ENCODE measurements at places on chromosomes 7 and 10.

- H3K4me3 ChIP-seq, result no peak overlapping the region
- no peak overlapping the region for H3K27ac ChIP-seq
- peaks cover 2% of the 10 kb centered on the region for H3K27me3 ChIP-seq
Measured at GRCh38 chr7:104482362-104483037, 154.1 kb downstream of the LHFPL3 start.

GRCh38 chr7:153476166-153476565 is 576.0 kb upstream of the DPP6 start:
- peaks cover 2% of the 10 kb centered on the region for H3K27me3 ChIP-seq
- no peaks in the 10 kb centered on the region for H3K4me1 ChIP-seq
- no peak overlapping the region for H3K4me3 ChIP-seq
- DNase-seq, result no peak
- no peak overlapping the region for H3K27ac ChIP-seq

- H3K36me3 ChIP-seq, result no peaks in the 10 kb centered on the region
- H3K27ac ChIP-seq, result peak overlapping the region; percentile 85
- DNase-seq, result no peak
- H3K4me3 ChIP-seq, result peak overlapping the region; percentile 64
- peaks cover 46% of the 10 kb centered on the region for H3K4me1 ChIP-seq
Measured at GRCh38 chr7:139767561-139767982, 10.2 kb downstream of the HIPK2 start.

- no peak overlapping the region for H3K27ac ChIP-seq
- H3K4me1 ChIP-seq, result no peaks in the 10 kb centered on the region
- no peaks in the 10 kb centered on the region for H3K36me3 ChIP-seq
- DNase-seq, result no peak
- no peak overlapping the region for H3K4me3 ChIP-seq
Measured at GRCh38 chr10:1625079-1625478, 112.2 kb downstream of the ADARB2 start.

DNA sequence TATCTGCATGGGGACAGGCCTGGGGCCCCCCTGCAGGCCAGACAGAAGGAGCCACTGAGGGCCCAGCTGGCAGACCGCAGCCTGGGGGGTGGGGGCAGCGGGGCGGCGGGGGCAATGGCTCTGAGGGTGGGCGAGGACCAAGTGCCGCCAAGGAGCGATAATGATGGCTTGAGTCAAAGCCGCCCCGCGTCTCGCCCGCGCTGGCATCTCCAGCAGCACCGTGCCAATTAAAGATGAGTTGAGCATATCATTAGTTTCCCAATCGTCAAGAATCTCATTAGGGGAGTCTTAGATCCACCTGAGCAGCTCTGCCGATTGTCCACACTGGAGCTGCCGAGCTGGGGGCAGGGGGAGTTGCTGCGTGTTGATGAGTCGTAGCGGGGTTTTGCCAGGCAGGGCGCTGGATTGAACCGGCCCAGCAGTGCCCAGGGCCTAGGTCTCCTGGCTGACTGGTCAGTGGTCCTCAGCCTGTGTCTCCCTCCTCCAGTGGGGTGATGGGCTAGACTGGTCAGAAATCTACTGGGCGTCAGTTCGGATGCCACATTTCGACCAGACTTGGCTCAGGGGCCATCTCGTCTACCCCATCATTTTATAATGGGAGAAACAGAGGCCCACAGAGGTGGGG is 41.0 kb upstream of the PSMG3 start:
- no peaks in the 10 kb centered on the region for H3K27me3 ChIP-seq
- DNase-seq, result no peak
- no peak overlapping the region for H3K4me3 ChIP-seq
- H3K36me3 ChIP-seq, result no peaks in the 10 kb centered on the region
- H3K27ac ChIP-seq, result no peak overlapping the region

DNA sequence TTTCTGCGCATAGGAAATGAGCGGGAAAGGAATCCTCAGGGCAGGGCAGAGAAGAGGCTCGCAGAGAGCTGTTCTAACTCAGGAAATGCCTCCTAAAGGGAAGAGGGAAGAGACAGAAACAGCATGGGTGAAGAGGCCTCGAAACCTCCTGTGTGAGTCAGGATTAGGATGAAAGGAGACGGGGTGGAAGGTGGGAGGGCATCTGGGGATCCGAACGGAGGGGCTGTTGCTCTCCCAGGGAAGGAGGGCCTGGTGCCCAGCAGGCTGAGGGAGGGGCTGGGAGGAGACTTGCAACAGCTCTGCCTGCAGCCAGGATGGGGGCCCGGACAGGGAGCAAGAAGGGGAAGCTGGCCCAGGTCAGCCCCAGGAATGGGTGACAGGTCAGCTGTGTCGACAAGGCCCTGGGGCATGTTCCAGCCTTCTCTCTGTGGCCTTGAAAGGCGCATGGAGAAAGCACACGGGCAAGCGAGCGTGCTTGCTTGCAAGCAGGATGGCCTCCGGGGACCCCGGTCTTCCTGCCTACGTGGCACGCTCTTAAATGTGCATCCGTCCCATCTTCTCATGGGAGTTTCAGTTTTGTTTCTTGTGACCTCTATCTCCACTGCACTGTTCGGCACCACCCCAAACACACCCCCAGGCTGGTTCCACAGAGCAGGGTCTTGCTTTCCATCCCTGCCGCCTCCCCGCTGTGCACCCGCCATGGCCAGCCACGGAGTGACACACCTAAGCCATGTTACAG is 63.5 kb downstream of the HIPK2 start:
- no peaks in the 10 kb centered on the region for H3K4me1 ChIP-seq
- H3K36me3 ChIP-seq, result peaks cover 27% of the 10 kb centered on the region
- no peaks in the 10 kb centered on the region for H3K27me3 ChIP-seq
- DNase-seq, result no peak
- H3K27ac ChIP-seq, result no peak overlapping the region

DNA sequence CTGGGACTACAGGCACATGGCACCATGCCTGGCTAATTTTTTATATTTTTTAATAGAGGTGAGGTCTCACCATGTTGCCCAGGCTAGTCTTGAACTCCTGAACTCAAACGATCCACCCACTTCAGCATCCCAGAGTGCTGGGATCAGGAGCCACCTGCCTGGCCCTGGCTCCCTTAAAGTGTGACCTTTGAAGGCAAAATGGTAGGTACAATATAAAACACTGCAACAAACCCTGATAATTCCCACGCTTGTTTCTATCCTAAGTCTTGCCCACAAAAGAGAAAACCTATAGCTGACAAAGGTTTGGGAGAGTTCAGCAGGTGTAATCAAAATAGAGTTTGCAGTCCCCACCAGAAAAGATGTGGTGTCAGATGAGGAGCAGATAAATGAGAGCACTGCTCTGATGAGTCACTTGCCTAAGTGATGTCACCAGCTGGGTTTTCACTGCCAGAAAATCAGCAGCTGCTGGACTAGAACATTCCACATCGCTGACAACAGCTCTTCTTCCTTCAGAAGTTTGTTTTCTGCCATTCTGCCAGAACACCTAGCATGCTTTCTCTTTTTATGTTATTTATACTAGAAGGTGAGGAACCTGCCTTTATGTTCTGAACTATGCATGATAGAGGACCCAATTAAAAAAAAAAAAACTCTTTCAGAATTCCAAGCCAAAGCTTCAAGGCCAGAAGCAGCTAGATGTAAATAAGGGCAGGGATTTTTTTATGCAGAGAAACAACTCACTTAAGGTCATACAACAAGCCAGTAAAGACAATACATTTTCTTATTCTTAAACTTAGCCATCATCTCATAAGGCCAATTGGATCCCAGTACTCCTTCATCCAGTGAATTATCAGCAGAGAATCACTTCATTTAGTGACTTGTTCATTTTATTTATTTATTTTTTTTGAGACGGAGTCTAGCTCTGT is 18.0 kb downstream of the PURB start:
- no peaks in the 10 kb centered on the region for H3K4me1 ChIP-seq
- H3K27ac ChIP-seq, result no peak overlapping the region
- no peak for DNase-seq
- no peaks in the 10 kb centered on the region for H3K36me3 ChIP-seq
- H3K4me3 ChIP-seq, result no peak overlapping the region
- H3K27me3 ChIP-seq, result peaks cover 7% of the 10 kb centered on the region

GRCh38 chr7:70171369-70171920 is 573.2 kb downstream of the AUTS2 start:
- no peaks in the 10 kb centered on the region for H3K36me3 ChIP-seq
- no peaks in the 10 kb centered on the region for H3K27me3 ChIP-seq
- no peak for DNase-seq
- H3K4me3 ChIP-seq, result no peak overlapping the region

Data from T-cell (primary cell).